ENCODE measurements at places on chromosomes 4 and X. TPM values are rescaled to one million over a fixed set of nuclear protein-coding genes. Genes with fewer than 3 reads are reported as not detected.

The DDX53 gene
- total RNA-seq: not detected

The PAGE1 gene
- total RNA-seq: not detected

The PIN4 gene
- 13.1 TPM for total RNA-seq

The TMEM255A gene
- total RNA-seq: not detected

The LRIT3 gene
- total RNA-seq: under 0.01 TPM

The TRIM75 gene
- not detected for total RNA-seq

The ADRA2C gene
- total RNA-seq: under 0.01 TPM

The TMEM184C gene
- 34.9 TPM for total RNA-seq

The PRKG2 gene
- 7.0 TPM for total RNA-seq

The MAGEA11 gene
- total RNA-seq: not detected

The F8A3 gene
- total RNA-seq: 0.26 TPM

The ADGRG4 gene
- not detected for total RNA-seq

The VEGFD gene
- 0.26 TPM for total RNA-seq

The PAGE2B gene
- not detected for total RNA-seq

The MAGEE2 gene
- total RNA-seq: not detected

The CT45A10 gene
- total RNA-seq: not detected

The USP17L24 gene
- total RNA-seq: not detected

The DOK7 gene
- total RNA-seq: 1.0 TPM

The GRID2 gene
- total RNA-seq: not detected

The RCHY1 gene
- 30.0 TPM for total RNA-seq

The NOP14 gene
- 20.9 TPM for total RNA-seq

The FSTL5 gene
- not detected for total RNA-seq

The RAI2 gene
- total RNA-seq: not detected

The ANOS1 gene
- 0.26 TPM for total RNA-seq

The MID2 gene
- 28.8 TPM for total RNA-seq

The ZNF157 gene
- total RNA-seq: not detected

The PCDH18 gene
- total RNA-seq: under 0.01 TPM

The GUCY1B1 gene
- total RNA-seq: 4.6 TPM

The CSAG3 gene
- not detected for total RNA-seq

The SRPX2 gene
- total RNA-seq: 31.6 TPM

The COL4A5 gene
- 63.1 TPM for total RNA-seq

The RHOXF2B gene
- total RNA-seq: not detected

The PRRG1 gene
- 4.5 TPM for total RNA-seq

The SLC6A14 gene
- 31.3 TPM for total RNA-seq

The AKAP14 gene
- total RNA-seq: not detected

The SFRP2 gene
- not detected for total RNA-seq

The HS6ST2 gene
- 16.8 TPM for total RNA-seq

The TBC1D25 gene
- 3.8 TPM for total RNA-seq

The MAML3 gene
- total RNA-seq: 0.79 TPM

The AR gene
- total RNA-seq: under 0.01 TPM

Measured in bronchial epithelial cell (primary cell).